ENCODE measurements at places on chromosomes 2 and 18. TPM values are rescaled to one million over a fixed set of nuclear protein-coding genes. Genes with fewer than 3 reads are reported as not detected.

DNA sequence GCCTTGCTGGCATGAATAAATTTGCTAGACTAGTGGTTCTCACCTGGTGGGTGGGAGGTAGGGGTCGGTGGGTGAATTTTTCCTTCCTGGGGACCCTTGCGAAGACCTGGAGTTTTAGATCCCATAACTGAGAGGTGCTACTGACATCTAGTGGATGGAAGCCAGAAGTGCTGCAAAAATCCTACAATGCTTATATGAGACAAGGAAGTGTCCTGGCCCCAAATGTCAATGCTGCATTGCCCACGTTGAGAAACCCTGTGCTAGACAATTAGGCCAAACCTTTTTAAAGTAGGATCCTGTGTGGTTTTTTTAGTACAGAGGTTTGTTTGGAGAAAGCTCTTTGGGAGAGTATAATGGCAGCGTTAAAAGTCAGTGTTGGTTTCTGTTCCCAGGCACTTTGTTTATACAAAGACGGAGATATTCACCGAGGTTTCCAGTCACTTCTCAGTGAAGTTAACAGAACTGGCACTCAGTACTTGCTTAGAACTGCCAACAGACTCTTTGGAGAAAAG lies 9.6 kb downstream of the SERPINB8 start:
- H3K27ac ChIP-seq, result peak overlapping the region; percentile 63
- H3K4me1 ChIP-seq, result peaks cover 7% of the 10 kb centered on the region
- DNase-seq, result peak; percentile 47
- H3K36me3 ChIP-seq, result no peaks in the 10 kb centered on the region

DNA sequence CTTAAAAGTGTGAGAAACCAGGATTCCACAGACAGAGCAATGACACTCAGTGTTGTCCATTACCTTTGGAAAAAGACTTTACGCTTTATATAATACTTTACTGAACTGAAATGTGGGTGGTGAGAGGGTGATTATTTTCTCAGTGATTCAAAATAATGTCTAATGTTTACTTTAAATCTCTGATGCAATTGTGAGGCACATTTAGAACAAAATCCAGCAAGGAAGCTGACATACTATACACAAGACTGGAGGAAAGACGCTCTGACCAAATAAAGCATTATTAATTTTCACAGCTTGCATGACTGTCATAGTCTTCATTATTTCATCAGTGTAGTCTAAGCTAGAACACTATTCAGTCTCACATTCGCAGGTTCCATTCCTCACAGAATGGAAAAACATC lies 34.1 kb upstream of the STAT1 start:
- H3K4me1 ChIP-seq, result no peaks in the 10 kb centered on the region
- H3K27ac ChIP-seq, result no peak overlapping the region
- no peaks in the 10 kb centered on the region for H3K27me3 ChIP-seq
- DNase-seq, result no peak

RFX8 gene
- total RNA-seq, result not detected

DNA sequence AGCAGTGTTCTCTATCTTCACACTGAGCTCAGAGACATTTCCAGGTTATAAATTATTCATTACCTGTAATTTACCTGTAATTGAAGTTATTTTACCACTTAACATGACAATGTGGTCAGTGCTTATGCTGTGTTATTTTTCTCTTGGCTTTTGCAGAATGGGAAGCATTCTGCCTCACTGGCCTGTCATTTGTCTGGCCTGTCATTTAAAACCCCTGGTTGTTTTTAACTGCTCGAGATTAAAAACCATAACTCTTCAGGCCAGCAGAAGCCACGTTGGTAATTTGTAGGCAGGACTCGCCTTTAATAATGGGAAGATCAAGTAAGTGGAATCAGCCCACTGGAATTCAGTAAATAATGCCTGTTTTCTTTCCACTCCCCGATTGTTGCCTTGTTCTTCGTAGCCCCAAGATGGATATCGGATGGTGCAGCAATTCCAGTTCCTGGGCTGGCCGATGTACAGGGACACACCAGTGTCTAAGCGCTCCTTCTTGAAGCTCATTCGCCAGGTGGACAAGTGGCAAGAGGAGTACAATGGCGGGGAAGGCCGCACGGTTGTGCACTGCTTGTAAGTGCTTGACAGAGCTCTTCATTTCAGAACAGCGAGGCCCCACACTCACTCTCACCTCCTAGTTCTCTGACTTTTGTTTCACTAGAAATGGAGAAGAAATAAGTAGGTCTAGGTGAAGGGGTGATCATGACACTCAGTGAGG lies 222.4 kb upstream of the RAB12 start:
- H3K36me3 ChIP-seq, result no peaks in the 10 kb centered on the region
- H3K27ac ChIP-seq, result no peak overlapping the region
- H3K4me3 ChIP-seq, result no peak overlapping the region
- DNase-seq, result no peak

- H3K27me3 ChIP-seq, result peaks cover 6% of the 10 kb centered on the region
- no peak overlapping the region for H3K27ac ChIP-seq
- no peaks in the 10 kb centered on the region for H3K4me1 ChIP-seq
- no peak overlapping the region for H3K4me3 ChIP-seq
Observed at GRCh38 chr2:38033646-38034045, 42.3 kb downstream of the CYP1B1 start.

GRCh38 chr2:28687640-28688385 lies 63.8 kb upstream of the PPP1CB start:
- DNase-seq, result no peak
- H3K27me3 ChIP-seq, result no peaks in the 10 kb centered on the region
- no peaks in the 10 kb centered on the region for H3K36me3 ChIP-seq
- peaks cover 21% of the 10 kb centered on the region for H3K4me1 ChIP-seq
- H3K27ac ChIP-seq, result no peak overlapping the region

CSRNP3 gene
- total RNA-seq, result 4.6 TPM

DNA sequence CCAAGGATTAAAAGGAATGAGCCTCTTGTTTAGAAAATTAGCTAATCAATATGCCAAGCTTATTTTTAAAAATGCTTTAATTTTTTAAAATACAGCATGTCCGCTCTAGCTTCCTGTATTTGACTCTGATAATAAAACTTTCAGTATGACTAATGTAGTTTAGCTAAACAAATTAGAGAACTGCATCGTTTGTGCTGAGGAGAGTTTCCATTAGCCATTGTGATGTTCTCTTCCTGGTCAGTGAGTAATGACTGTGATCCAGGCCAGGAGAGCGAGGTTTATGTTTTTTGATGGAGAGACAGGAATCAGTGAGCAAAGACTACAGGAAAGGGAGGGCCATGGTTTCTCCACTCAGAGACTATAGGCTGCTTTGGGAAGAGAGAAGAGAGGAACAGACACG lies 237.2 kb upstream of the ETAA1 start:
- H3K4me1 ChIP-seq, result no peaks in the 10 kb centered on the region
- no peaks in the 10 kb centered on the region for H3K27me3 ChIP-seq
- DNase-seq, result no peak

GRCh38 chr18:54023471-54023870 lies 201.0 kb downstream of the MBD2 start:
- H3K36me3 ChIP-seq, result no peaks in the 10 kb centered on the region
- H3K27me3 ChIP-seq, result no peaks in the 10 kb centered on the region
- no peaks in the 10 kb centered on the region for H3K4me1 ChIP-seq
- no peak overlapping the region for H3K27ac ChIP-seq
- no peak for DNase-seq

MEP1B gene
- total RNA-seq, result 31.1 TPM

GRCh38 chr2:240933048-240933965 lies 27.2 kb downstream of the CROCC2 start:
- no peak overlapping the region for H3K27ac ChIP-seq
- no peaks in the 10 kb centered on the region for H3K4me1 ChIP-seq
- H3K27me3 ChIP-seq, result no peaks in the 10 kb centered on the region
- no peak overlapping the region for H3K4me3 ChIP-seq
- peak; percentile 7 for DNase-seq
- H3K36me3 ChIP-seq, result no peaks in the 10 kb centered on the region

GLI2 gene
- 1.6 TPM for total RNA-seq

VAMP5 gene
- 26.9 TPM for total RNA-seq

GRCh38 chr2:236535024-236535423 lies 34.6 kb upstream of the ACKR3 start:
- no peak overlapping the region for H3K27ac ChIP-seq
- no peak for DNase-seq
- no peaks in the 10 kb centered on the region for H3K27me3 ChIP-seq
- no peaks in the 10 kb centered on the region for H3K4me1 ChIP-seq
- no peaks in the 10 kb centered on the region for H3K36me3 ChIP-seq

- no peak overlapping the region for H3K27ac ChIP-seq
- H3K4me3 ChIP-seq, result no peak overlapping the region
- H3K4me1 ChIP-seq, result peaks cover 11% of the 10 kb centered on the region
Observed at GRCh38 chr18:62386091-62386490, 61.0 kb downstream of the TNFRSF11A start.

COBLL1 gene
- total RNA-seq, result 129 TPM

DNA sequence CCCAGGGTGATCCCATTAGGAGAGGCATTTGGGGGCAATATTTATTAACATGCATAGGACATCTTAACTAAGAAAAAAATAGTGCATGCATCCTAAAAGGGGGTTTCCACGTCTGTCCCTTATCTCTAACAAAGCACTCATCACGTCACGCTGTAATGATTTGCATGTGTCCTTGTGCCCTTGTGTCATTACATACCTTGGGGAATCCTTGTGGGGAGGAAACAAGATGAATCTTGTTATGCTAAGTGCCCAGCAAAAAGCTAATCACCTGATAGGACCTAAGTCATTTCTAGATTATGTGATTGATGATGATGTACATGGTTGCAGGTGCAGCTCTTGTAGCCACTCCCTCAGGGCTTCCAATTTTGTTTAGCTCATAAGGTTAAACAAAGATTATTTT lies 250.9 kb downstream of the FBXO15 start:
- no peaks in the 10 kb centered on the region for H3K4me1 ChIP-seq
- no peaks in the 10 kb centered on the region for H3K27me3 ChIP-seq
- H3K36me3 ChIP-seq, result no peaks in the 10 kb centered on the region

- no peaks in the 10 kb centered on the region for H3K27me3 ChIP-seq
- DNase-seq, result no peak
- H3K4me1 ChIP-seq, result no peaks in the 10 kb centered on the region
- no peak overlapping the region for H3K4me3 ChIP-seq
- no peaks in the 10 kb centered on the region for H3K36me3 ChIP-seq
- H3K27ac ChIP-seq, result no peak overlapping the region
Observed at GRCh38 chr2:191061381-191061980, 47.5 kb upstream of the STAT1 start.

DNA sequence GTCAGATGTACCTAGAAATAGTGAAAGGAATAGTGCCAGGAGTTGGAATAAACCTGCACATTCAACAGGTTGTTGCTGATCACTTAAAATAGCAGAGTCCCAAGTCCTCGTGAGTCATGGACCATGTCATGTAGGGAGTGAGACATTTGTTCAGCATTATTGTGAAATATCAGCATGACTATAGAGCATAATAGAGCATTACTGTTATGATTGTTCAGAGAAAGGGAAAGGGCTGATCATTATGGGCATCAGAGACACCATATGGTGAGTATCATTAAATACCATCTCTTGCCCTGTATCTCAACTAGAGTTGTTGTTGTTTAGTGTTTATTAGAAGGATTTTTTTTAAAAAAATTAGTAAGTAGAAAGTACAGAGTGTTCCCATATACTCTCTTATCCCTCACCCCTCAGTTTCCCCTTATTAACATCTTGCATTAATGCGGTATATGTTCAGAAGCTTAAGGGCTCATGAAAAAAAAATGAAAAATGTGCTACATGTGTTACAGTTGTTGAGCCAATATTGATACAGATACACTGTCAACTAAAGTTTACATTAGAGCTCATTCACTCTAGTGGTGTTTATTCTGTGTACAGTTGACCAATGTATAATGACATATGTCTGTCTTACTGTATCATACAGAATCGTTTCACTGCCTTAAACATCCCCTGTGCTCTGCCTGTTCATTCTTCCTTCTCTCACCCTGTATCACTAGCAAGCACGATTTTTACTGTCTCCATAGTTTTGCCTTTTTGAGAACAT lies 5.7 kb downstream of the ELAC1 start:
- peaks cover 40% of the 10 kb centered on the region for H3K36me3 ChIP-seq
- H3K27ac ChIP-seq, result no peak overlapping the region
- no peak for DNase-seq
- peaks cover 10% of the 10 kb centered on the region for H3K4me1 ChIP-seq
- H3K27me3 ChIP-seq, result no peaks in the 10 kb centered on the region
- H3K4me3 ChIP-seq, result no peak overlapping the region

- no peak overlapping the region for H3K27ac ChIP-seq
- no peaks in the 10 kb centered on the region for H3K27me3 ChIP-seq
- H3K4me1 ChIP-seq, result peaks cover 19% of the 10 kb centered on the region
- no peak for DNase-seq
- H3K4me3 ChIP-seq, result no peak overlapping the region
Observed at GRCh38 chr18:31546476-31546875, 45.2 kb upstream of the TTR start.

- H3K27me3 ChIP-seq, result no peaks in the 10 kb centered on the region
- H3K27ac ChIP-seq, result no peak overlapping the region
- no peak overlapping the region for H3K4me3 ChIP-seq
- H3K4me1 ChIP-seq, result peaks cover 20% of the 10 kb centered on the region
Observed at GRCh38 chr2:213148572-213149261, 2.7 kb downstream of the IKZF2 start.

DNA sequence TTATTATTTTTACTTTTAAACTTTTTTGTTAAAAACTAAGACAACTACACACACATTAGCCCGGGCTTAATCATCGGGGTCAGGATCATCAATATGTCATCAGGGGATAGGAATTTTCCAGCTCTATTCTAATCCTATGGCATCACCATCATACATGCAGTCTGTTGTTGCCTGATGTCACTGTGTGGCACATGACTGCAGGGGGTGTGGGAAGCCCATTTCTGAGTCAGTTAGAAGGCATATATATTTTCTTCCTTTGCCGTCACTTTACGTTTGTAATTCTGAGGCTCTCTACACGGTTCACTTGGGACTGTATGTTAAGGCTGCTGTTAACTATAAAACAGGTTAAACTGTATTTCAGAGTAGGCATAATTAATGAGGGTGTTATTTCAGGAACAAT lies 144.4 kb upstream of the ITGA6 start:
- no peaks in the 10 kb centered on the region for H3K36me3 ChIP-seq
- no peak overlapping the region for H3K4me3 ChIP-seq
- no peak overlapping the region for H3K27ac ChIP-seq
- no peaks in the 10 kb centered on the region for H3K27me3 ChIP-seq
- no peaks in the 10 kb centered on the region for H3K4me1 ChIP-seq

DNA sequence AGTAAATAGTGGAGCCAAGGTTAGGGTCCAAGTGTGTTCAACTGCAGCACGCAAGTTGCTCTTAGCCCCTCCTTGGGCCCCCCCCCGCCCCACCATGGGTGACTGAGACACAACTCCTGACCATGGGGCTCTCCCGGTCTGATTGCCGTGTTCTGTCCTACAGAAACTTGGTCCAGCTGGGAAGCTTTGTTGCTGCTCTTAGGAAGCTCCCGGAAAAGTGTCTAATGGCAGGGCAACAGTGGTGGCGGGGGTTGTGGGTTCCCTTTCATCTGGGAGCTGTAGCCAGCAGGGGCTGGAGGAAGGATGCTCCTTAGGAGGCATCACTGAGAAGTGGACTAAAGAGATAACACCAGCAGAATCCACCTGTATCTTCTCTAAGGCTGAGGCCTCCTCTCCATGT lies 111.1 kb downstream of the CYP26B1 start:
- H3K27me3 ChIP-seq, result no peaks in the 10 kb centered on the region
- no peaks in the 10 kb centered on the region for H3K4me1 ChIP-seq
- no peak overlapping the region for H3K27ac ChIP-seq
- H3K36me3 ChIP-seq, result no peaks in the 10 kb centered on the region

Data from transverse colon (tissue), 4 donors.